Progenitor cell of endocrine pancreas (in vitro differentiated cells): ENCODE measurements at places on chromosomes 5 and 9. TPM values are rescaled to one million over a fixed set of nuclear protein-coding genes. Genes with fewer than 3 reads are reported as not detected.

DNA sequence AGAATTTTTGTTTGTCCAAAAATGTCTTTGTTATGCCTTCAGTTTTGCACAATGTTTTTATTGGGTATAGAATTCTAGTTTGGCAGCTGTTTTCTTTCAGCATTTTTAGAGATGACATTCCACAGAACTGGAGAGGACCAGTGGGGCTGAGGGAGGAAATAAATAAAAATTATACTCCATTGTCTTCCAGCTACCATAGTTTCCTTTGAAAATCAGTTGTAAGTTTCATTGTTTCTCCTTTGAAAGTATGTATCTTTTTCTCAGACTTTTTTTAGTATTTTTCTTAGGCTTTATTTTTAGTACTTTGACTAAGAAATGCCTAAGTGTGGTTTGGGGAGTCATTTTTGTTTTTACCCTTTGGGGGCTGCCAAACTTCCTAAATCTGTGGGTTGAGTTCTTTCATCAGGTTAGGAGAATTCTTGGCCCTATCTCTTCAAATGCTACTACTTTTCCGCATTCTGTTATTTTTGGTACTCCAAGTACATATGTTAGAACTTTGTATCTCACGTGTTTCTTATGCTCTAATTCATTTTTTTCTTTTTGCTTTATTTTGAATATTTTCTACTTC lies 15.2 kb upstream of the FBLL1 start:
- H3K4me1 ChIP-seq = no peaks in the 10 kb centered on the region
- no peak overlapping the region for H3K4me3 ChIP-seq
- H3K36me3 ChIP-seq = peaks cover 67% of the 10 kb centered on the region
- no peak overlapping the region for H3K27ac ChIP-seq
- H3K27me3 ChIP-seq = no peaks in the 10 kb centered on the region
- no peak for DNase-seq

Gene C5orf63
- total RNA-seq = 9.1 and 9.9 TPM in 2 replicates

GRCh38 chr5:10734037-10734709 lies 26.9 kb downstream of the DAP start:
- no peaks in the 10 kb centered on the region for H3K27me3 ChIP-seq
- H3K27ac ChIP-seq = peak overlapping the region; percentile 14
- H3K36me3 ChIP-seq = peaks cover 20% of the 10 kb centered on the region
- H3K4me3 ChIP-seq = no peak overlapping the region
- peaks cover 5% of the 10 kb centered on the region for H3K4me1 ChIP-seq

GRCh38 chr9:20593537-20593936 lies 28.8 kb downstream of the MLLT3 start:
- H3K36me3 ChIP-seq = peaks cover 1% of the 10 kb centered on the region
- H3K4me1 ChIP-seq = no peaks in the 10 kb centered on the region
- no peak overlapping the region for H3K4me3 ChIP-seq

DNA sequence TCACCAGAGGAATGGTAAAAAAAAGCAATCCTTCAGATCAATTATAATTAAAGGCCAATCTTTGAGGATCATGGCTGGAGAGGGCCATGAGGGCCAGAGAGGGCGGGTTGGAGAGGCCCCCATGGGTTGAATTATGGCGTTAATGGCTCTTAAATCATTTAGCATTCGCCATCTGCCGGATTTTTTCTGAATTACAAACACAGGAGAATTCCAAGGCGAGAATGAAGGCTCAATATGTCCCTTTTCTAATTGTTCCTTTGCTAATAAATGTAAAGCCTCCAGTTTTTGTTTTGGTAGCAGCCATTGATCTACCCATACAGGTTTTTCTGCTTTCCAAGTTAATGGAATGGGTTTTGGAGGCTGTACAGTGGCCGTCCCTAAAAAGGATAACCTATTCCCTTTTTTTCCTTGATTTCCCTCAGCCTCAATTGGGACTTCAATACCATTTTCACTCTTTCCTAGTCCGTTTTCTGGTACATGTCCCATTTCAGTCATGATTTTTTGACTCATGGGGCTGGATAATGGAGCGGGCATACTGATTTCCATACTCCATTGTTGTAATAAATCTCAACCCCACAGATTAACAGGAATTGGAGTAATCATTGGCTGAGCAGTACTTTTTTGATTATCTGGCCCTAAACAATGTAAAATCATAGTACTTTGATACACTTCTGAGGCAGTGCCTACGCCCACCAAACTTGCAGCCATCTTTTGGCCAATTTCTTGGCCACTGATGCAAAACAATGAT lies 6.7 kb upstream of the TMEM141 start:
- H3K36me3 ChIP-seq = no peaks in the 10 kb centered on the region
- peaks cover 50% of the 10 kb centered on the region for H3K4me1 ChIP-seq
- H3K27me3 ChIP-seq = no peaks in the 10 kb centered on the region
- H3K4me3 ChIP-seq = no peak overlapping the region
- H3K27ac ChIP-seq = no peak overlapping the region

Gene IARS1
- total RNA-seq = 170 and 186 TPM in 2 replicates
